ENCODE measurements at places on chromosomes 1 and 21.

DNA sequence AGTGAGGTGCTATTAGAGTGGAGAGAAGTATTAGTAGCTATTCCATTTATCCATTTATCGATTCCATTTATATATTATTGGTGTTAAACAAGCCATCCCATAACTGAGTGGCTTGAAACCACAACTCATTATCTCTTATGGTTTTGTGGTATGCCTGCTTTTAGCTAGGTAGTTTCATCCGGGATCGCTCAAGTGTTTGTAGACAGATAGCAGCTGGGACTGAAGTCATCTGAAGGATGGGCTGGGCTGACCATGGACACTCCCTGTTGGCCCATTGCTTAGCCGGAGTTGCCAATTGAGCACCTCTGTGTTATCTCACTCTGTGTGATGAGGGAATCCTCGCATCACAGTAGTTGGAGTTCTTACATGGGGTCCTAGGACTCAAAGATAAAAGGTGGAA is 622.5 kb downstream of the PLA2G4A start:
- DNase-seq: no peak

- peak; percentile 75 for DNase-seq
Measured at GRCh38 chr1:61337981-61338848, 255.9 kb downstream of the NFIA start.

DNA sequence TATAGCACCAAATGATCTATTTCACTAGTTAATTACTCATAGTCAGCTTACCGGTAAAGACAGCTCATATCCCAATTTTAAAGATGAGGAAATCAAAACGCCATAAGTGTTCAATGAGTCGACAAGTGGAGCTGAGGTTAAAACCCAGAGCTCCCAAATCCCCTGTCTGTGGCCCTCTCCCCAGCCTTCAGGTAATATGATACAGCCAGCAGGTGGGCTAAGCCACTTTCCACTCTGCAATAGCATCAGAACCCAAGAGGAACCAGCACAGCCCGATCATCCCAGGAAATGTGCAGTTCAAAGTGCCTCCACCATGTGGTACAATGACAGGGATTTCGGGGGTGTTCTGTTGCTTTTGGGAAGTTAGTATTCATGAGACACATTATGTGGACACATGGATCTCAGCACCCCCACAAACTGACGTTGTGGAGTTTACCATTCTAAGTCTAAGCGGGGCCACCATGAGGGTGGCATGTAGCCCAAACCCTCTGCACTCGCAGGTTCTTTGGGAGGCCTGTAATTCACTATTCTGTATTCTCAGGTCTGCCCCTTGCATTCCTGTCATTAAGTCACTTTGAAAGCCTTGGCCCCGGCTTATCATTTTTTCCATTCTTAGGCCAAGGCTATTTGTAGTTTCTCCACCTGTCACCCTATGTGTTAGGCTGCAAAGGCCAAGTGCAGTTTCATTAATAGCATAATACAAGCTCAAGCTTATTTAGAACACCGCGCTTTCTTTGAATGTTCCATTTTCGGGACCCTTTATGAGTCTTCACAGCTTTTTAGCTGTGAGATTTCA is 26.3 kb upstream of the ACTN2 start:
- DNase-seq: no peak

DNA sequence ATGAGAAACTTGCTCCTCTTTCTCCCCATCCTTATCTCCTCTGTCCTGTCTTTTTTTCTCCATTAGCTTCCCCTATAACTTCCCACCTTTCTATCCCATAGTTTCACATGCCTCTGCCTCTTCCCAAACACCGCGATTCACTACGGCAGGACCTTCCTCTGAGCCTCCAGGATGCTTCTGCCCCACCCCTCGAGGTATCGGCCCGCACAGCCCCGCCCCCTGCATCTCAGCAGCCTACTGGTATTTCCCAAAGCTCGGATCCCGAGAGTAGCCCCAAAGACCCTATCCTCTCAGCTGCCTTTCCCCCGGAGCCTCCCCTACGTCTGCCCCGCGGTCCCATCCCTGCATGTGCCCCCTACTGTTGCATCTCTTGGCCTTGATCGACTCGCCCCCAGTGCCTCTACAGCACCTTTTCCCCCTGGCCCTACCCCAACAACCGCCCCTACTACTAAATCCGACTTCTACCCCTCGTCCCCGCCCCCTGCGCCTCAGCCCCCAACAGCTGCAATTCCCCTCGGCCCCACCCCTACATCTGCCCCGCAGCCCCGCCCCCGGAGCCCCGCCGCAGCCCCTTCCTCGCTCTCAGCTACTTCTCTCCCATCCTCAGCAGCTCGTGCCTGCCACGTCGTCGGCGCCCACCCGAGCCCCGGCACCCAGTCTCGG is 512 bp downstream of the PIAS3 start:
- no peak for DNase-seq

GRCh38 chr21:32800056-32800455 is 28.5 kb upstream of the PAXBP1 start:
- DNase-seq: no peak

- DNase-seq: no peak
Measured at GRCh38 chr1:175822580-175822979, 79.2 kb upstream of the TNR start.

GRCh38 chr1:36576551-36577110 is 93.9 kb upstream of the CSF3R start:
- DNase-seq: no peak

DNA sequence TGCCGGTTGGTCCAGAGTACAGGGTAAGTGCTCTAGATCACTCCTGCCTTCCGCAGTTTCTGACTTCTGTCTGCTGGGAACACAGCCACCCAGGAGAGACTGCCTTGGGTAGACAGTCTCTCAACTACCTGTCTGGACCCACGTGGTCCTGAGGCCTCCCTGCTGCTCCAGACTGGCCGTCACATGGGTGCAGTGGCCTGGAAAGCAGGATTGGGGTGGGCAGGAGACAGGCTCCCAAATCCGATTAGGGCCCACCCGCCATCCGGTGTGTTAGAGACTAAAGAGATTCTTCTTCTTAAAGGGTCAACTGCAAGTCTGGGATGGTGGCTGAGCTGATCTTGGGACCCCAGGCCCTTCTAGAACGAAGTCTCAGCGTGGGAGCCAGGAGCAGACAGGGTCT is 105.5 kb downstream of the EBNA1BP2 start:
- DNase-seq: no peak

DNA sequence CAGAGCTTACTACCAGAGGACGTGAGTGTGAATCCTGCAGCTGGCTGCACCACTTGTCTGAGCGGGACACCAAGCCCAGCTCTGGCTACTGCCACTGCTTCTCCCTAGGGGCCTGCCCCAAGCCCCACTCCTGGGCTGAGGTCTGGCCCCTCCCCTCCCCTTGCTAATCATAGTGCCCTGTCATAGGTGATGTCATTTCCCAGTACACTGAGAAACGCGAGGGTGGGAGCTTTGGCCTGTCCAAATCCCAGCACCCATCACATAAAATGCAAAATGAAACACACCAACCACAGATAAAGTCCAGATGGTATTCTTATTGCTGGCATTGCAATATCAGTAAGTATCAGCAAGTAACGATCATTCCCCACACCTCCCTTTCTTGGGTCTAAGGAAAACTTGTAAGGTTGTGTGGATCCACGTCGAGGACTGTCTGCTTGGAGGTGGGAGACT is 77.7 kb downstream of the TOMM20 start:
- no peak for DNase-seq

DNA sequence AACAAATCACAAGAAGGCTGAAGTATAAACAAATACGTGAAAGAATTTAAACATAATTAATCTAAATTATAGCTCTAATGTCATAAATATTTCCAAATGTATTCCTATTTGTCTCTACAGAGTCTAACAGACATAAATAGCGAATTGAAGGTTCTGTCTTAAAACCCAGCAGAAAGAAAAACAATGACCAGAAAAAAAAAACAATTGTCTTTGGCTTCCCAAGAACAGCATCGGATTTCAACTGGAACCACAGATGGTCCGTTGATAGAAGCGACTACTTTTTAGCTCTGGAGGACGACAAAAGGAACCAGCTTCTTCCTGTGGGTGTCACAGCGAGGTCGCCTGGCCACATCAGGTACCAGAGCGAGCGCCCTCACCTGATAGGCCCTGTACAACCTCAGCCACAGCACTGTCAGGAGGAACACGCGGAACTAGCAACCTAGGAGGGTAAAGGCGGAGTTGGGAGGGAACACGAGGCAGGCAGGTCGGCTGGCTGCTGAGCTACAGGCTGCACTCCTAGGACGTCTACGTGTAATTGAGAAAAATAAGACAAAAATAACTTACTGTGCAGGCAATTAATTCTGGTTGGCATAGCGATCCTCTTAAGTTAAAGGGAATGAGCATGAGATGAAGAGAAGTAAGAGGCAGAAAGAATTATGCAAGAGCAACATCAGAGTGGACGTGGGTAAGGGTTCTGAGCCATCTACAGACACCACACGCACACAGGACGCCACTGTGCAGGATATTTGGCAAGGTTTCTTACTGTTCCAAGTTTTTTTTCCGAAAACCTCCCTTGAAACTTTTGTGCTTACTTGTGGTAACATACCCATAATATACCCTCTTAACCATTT is 16.7 kb upstream of the PRDM15 start:
- DNase-seq: no peak

- no peak for DNase-seq
Measured at GRCh38 chr1:65104854-65105534, 43.0 kb upstream of the AK4 start.

- DNase-seq: peak; percentile 58
Measured at GRCh38 chr1:29124366-29125236, 898 bp upstream of the TMEM200B start.

DNA sequence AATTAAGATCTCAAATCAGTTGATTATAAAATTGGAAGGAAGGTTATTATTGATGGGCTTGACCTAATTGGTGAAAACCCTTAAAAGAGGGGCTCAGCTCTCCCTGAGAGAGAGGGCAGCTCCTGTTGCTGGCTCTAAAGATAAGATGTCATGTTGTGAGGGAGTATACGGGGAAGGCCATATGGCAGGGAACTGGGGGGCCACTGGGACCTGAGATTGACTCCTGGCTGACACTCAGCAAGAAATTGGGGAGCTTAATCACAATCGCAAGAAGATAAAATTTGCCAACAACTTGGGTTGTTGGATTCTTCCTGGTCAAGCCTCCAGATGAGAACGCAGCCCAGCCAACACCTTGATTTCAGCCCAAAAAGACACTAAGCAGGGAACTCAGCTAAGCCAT is 69.7 kb upstream of the KCNJ6 start:
- DNase-seq: no peak

DNA sequence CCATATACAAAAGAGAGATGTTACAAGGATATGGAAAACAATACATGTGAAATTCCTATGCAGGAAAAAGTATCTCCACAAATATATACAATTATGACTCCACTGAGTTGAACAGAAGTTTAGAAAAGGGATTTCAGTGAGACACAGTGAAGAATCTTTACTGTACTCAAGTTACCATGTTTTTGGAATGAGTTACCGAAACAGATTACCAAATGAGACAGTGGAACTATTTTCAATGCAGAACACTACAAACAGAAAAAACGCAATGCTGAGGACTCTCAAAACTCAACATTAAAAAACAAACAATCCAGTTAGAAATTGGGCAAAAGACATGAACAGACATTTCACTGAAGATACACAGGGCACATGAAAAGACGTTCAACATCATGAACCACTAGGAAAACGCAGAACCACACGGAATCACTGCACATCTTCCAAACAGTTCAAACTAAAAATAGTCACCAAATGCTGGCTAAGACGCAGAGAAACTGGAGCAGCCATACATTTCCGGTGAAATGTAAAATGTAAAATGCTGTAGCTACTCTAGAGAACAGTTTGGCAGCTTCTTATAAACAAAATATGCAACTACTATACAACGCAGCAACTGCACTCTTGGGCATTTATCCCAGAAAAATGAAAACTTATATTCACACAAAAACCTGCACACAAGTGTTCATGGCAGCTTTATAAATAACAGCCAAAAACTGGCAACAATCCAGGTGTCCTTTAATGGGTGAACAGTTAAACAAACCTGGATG is 118.7 kb downstream of the UBR4 start:
- DNase-seq: no peak

DNA sequence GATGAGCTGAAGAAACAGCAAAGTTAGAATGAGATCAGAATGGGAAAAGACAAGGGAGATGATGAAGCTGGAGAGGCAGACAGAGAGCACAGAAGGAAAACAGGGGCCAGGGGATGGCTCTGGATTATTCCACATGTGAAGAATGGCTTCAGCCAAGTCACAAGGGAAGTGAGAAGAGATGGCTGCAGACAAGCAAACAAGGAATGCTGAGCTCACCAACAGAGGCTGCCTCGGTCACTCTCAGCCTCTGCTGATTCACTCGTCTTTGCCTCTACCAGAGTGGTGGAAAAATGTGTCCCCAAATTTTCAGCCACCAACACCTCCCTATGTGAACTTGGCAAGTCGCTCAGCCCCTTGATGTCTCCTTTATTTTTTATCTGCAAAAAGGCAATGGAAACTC is 46.7 kb downstream of the TRABD2B start:
- no peak for DNase-seq

GRCh38 chr1:89547563-89548116 is 23.0 kb downstream of the LRRC8B start:
- no peak for DNase-seq

- DNase-seq: no peak
Measured at GRCh38 chr1:37570528-37571334, 14.0 kb downstream of the DNALI1 start.

DNA sequence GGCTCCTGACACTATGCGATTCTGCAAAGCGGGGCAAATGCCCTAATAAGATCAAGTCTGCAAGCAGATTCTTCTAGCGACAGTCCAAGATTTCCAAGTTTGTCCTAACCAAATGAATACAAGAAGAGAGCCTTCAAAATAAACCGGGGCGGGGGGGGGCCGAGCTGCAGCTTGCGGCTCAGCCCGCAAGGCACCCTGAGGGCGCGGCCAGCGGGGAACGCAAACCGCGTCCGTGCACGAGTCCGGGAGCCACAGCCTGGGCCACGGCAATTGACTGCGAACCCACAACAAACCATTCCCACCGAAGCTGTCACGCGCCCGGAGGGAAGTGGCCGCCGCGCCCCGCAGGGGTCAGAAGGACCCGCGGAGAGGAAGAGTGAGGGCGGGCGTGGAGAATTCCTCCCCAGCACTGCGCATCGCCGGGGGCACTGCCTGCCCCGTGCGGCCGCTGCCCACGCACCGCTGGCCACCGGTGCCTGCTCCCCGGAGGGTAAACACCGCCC is 687 bp downstream of the TGFBR3 start:
- no peak for DNase-seq

GRCh38 chr1:236718328-236718727 is 32.0 kb downstream of the ACTN2 start:
- DNase-seq: no peak

- DNase-seq: no peak
Measured at GRCh38 chr1:161244888-161245287, 6.9 kb upstream of the NR1I3 start.
